Left kidney (tissue), 8 donors: ENCODE measurements at places on chromosomes 7 and 10. TPM values are rescaled to one million over a fixed set of nuclear protein-coding genes. Genes with fewer than 3 reads are reported as not detected.

GIMAP6 gene
- polyA plus RNA-seq = 13.8 TPM

- DNase-seq = no peak
These were observed 25.1 kb downstream of the NRF1 start for GRCh38 chr7:129636641-129637040.

DNA sequence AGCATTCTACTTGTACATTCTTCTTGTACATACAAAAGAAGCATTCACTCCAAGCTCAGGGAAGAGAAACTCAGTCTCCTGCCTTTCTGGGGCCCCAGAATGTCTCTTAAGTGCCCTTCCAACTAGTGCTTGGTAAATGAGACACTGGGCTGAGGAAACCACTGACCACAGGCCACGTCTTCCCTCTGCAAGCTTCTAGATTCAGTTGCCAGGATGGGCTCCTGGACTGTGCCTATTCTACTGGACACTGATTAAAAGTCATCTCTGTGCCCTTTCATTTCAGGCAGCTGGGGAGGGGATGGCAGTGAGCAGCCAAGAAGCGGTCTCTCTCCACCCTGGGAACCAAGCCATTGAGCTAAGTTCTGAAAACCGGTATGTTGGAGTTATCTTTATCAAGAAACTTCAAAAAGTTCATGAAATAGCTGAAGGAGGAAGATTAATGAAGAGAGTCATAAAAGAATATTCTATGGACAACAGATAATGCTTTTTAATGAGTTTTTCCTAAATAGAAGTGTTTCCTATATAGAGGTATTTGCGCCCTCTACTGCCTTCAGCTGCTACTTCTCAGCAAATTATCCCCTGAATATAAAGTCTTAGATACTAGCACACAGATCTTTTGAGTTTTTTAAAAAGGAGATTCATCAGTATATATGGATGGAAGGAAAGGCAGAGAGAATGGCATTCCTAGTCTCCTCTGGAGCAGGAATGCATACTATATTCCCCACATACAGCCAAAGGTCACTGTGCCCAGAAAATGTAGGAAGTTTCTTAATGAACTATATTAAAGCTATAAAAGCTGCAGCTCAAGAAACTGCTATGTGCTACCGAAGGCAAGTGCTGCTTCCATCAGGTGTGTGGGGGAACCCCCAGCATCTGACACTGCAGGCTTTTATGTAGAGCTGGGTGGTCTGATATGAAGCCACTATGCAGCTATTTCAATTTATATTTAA lies 8.4 kb upstream of the IFIT1B start:
- no peak for DNase-seq

GRCh38 chr7:38383281-38383680 lies 109.8 kb upstream of the TARP start:
- no peak for DNase-seq

- DNase-seq = peak; percentile 63
These were observed 51.4 kb downstream of the NPS start for GRCh38 chr10:127600479-127600878.

CALHM1 gene
- 0.05 TPM for polyA plus RNA-seq

DNA sequence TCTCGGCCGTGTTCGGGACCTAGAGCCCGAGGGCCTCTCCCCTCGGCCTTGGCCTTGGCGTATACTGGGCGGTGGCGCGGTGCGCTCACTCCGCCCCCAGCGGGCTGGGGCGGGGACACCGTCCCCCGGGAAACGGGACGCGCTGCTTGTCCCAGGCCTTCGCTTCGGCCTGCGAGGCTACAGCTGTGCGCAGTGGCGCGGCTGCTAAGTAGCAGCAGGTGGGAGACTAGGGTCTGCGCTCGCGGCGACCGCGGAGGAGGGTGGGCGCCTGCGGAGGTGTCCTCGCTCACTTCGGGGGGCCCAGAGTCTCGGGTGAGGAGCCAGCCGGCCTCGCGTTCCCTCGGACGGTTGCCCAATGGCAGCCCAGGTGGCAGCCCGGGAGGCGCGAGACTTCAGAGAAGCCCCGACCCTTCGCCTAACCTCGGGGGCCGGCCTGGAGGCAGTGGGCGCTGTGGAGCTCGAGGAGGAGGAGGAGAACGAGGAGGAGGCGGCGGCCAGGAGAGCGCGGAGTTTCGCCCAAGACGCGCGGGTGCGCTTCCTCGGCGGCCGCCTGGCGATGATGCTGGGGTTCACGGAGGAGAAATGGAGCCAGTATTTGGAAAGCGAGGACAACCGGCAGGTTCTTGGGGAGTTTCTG lies at the start of gene DNAH11:
TSS of gene DNAH11 (plus strand) at position 149 of the 637 bp plus-strand sequence. CDS start at position 356, 207 bp downstream.
- peak; percentile 34 for DNase-seq

DNA sequence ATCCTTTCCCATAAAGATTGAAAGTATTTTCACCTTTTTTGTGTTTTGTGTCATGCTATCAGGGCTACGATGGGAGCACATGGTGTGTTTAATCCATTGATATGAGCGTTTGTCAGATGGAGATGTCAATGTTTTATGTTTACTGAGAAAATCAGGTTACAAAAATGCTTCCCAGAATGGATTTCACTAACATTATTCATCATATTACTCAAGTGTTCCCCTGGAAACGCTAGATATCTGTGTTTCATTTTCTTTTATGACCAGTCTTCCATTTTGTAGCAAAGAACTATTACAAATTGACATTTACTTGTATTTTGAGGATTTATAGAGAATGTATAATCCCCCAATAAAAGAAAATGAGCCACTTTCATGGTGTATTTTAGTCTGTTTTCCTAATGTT lies 293.5 kb upstream of the AKR1E2 start:
- no peak for DNase-seq

LFNG gene
- 25.7 TPM for polyA plus RNA-seq

CLRN3 gene
- 22.5 TPM for polyA plus RNA-seq

SLC18A3 gene
- polyA plus RNA-seq = not detected

- DNase-seq = no peak
These were observed 23.3 kb upstream of the AGBL3 start for GRCh38 chr7:134963036-134963435.

- no peak for DNase-seq
These were observed 41.2 kb upstream of the AGR3 start for GRCh38 chr7:16923019-16923418.

GRCh38 chr7:46707973-46708372 lies 786.9 kb upstream of the IGFBP3 start:
- DNase-seq = no peak

- no peak for DNase-seq
These were observed 20.9 kb downstream of the ANKRD7 start for GRCh38 chr7:118245267-118246040.

- no peak for DNase-seq
These were observed 35.7 kb downstream of the STEAP1B start for GRCh38 chr7:22464299-22464698.

GATAD1 gene
- 68.7 TPM for polyA plus RNA-seq

TYW1B gene
- 8.6 TPM for polyA plus RNA-seq

AMPH gene
- 20.0 TPM for polyA plus RNA-seq

GRCh38 chr7:121741896-121742295 lies 131.1 kb upstream of the PTPRZ1 start:
- no peak for DNase-seq

DNA sequence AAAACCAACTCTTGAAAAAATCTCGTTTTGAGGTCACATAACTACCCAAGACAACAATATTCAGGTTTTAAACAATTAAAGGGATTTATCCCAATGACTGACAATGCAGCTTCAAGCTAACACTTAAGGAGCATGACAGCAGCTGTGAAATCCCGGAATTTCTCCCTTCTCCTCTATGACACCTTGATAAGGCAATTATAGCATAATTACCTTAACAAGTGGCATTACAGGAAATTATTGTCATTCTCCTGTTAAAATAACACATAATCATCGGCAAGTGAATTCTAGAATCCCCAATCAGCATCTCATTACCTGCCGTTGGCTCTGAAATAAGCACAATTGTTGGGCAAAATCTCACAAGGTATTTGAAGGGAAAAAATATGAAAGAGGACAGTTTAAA lies 417.0 kb upstream of the PFKP start:
- DNase-seq = no peak

- DNase-seq = no peak
These were observed 372.3 kb upstream of the LRRN3 start for GRCh38 chr7:110718503-110719205.

DNA sequence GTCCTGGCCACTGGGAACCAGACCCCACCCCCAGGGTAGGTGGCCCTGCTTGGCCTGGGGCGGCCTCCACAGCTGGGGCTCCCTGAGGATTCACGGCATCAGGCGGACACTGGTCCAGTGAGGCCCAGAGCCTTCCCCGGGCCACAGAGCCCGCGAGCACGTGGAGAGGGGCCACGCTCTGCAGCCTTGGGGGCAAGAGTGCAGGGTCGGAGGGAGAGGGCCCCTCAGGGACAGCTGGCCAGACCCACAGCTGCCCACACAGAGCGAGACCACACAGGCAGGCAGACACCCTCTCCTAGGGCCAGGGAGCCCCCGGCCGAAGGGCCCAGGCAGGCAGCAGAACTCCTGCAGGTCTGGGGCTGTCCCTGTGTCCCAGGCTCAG lies 10.7 kb downstream of the VENTX start:
- DNase-seq = no peak

DNA sequence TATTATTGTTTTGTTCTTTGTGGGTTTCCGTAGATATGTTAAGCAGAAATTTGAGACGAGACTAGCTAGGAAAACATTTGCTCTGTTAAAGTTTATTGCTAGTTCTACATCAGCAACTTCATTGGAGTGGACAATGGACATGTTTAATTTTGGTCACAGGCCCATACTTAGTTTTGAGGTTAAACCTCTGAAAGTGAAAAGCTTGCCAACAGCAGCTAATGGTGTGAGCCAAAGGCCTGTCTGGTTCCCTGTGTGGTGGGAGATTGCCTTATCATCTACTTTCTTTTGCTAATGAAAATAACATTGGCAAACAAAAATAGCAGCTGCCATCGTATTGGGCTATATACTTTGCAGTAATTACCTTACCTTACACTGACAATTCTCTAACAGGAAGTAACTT lies 388.4 kb upstream of the FZD8 start:
- DNase-seq = no peak

GRCh38 chr10:16545116-16545736 lies 23.5 kb upstream of the C1QL3 start:
- DNase-seq = no peak

CCDC186 gene
- polyA plus RNA-seq = 33.9 TPM

OR2A7 gene
- polyA plus RNA-seq = 9.4 TPM

PLPP4 gene
- 4.6 TPM for polyA plus RNA-seq

DNA sequence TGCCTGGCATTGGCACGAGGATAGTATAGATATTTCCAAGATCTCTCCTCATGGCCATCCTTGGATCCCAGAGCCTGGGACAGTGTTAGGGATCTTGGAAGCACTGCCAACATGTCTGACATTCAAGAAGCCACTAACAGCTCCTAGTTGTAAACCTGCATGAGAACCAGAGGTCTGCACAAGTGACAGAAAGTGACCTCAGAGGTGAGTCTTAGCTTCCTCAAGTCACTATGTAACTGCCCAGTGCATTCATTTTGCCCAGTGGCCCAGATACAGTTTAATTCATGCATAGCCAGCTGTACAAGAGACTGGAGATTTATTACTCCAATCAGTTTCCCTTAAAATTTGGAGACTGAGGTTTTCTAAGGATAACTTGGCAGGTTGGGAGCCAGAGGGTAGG lies 16.7 kb downstream of the SUGCT start:
- no peak for DNase-seq

NKX2-3 gene
- polyA plus RNA-seq = not detected

DNA sequence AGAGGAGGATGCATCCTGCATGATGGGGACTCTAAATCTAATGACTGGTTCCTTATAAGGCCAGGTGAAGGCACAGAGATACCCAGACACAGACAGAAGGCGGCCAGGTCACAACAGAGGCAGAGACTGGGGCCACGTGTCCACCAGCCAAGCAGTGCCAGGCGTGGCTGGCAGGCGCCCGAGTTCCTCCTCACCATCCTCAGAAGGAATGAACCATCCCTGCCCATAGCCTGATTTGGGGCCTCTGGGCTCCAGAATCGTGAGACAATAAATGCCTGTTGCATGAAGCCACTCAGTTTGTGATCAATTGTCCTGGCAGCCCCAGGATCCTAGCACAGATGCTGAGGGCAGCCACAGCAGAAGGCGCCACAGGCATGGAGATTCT lies 69.0 kb upstream of the TNRC18 start:
- no peak for DNase-seq

DNA sequence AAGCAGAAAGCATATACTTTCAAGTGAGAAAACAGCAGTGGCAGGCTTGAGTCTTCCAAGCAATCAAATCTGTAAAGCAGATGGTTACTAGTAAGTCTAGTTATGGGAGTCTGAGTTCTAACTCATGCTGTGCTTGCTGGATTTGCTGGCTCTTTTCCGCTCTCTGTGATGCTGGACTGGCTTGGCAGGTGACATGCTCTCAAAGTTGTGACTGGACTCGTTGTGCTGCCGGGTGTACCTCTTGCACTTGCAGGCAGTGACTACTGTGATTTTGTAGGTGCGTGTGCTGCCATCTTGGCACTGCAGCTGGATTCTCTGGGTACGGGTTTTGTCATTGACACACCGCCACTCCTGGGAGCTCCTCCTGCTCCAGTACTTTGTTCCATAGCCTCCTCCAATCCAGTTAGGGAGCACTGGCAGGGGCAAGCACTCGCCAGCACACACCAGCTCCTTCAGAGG lies 3.1 kb downstream of the SOSTDC1 start:
- no peak for DNase-seq

DNA sequence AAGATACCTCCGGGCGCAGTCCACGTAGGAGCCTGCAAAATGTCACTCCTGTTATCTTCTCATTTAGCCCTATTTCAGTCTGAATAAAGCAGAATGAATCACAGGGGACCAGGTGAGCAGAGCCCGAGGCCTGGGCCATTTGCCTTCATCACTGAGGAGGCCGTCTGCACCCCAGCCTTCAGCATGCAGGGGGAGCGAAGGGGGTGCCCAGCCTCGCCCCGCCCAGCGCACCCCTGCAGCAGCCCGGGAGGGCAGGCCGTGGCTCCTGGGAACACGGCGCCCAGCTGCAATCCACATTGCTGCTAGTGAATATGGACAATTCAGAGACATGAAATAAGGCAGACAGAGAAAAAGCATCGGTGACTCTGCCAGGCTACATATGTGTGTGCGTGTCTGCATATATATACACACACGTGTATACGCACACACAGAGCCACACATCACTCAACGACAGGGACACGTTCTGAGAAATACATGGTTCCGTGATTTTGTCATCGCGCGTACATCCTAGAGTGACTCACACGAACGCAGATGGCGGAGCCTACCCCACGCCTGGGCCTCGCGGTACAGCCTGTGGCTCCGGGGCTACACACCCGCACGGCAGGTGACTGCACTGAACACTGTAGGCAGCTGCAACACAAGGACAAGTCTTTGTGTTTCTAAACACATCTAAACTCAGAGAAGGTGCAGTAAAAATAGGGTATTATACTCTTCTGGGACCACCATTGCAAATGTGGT lies 15.2 kb upstream of the ELFN1 start:
- DNase-seq = no peak

IGF2BP3 gene
- 82.9 TPM for polyA plus RNA-seq

SORCS1 gene
- 18.3 TPM for polyA plus RNA-seq

DNA sequence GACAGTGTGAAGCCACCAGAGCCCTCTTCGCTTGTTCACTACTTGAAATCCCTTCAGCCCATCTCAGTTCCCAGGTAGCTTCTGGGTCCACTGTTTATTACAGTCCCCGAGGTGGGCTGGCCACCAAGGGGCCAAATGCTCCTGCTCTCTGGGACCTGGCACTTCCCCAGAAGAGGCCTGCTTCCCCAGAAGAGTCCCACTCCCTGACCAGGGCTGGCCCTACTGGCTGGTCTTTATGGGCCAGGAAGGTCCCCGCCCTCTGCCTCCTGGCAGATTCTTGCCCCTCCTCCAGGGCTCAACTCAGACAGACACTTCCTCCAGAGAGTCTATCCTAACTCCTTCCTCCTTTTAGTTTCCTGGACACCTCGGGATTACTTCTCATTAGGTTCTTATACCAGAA lies 70.7 kb upstream of the LRRC18 start:
- DNase-seq = no peak

GRCh38 chr7:131196803-131197202 lies 130.9 kb upstream of the MKLN1 start:
- peak; percentile 29 for DNase-seq
